ENCODE measurements at places on chromosomes 5 and 9.

GRCh38 chr5:149299451-149300054 is 27.9 kb downstream of the AFAP1L1 start:
- no peak for DNase-seq

DNA sequence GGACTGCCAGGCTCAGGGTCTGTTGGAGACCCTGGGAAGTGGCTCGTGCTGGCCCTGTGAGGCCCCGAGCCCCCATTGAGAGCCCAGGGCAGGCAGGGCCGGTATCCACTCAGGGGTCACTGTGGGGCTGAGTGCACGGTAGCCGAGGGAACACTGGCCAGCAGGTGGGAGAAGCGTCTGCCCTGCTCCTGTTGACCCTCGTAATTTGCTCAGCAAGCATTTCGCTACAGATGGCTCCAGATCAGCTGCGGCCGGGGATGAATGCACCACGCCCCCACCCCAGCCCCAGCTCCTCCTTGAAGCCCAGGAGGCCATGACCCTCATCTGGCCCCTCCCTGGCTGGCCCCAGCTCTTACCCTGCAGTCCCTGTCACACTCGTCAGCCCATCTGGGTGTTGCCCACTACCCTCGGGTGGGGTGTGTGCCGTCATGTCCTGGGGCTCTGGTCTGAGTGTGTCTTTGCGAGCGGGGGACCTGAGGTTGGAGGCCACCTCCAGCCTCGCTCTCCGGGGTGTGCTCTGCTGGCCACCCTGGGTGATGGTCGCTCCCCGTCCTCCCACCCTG is 6.1 kb upstream of the NRARP start:
- DNase-seq, result no peak

DNA sequence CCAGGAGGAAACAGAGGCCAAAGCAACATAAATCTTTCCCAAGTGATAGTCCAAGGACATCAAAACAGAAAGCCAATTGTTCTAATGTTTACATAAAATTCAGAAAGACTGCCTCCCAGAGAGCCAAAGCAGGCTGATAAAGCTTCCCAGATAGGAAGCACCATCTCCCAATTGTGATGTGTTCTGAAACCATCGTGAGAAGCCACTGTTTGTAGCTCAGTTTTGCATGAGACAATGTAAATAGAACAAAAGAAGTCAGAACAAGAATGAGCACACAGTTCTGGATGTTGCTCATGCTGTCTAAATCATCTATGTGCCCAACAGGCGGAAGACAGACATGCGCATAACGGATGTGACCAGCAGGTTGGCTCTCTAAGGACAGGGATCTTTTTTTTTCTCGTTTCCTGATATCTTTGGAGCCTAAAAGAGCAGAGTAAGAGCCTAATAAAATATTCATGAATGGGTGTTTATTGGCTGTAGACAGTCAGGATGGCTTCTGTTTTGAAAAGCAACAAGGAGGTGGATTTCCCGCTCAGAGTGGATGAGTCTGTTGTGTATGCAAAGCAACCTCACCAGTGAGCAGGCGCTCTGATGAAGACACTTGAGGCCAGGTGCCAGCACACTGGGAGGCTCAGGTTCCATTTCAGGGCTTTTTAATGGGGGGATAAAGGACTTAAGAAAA is 113.6 kb downstream of the GNA14 start:
- DNase-seq, result no peak

GRCh38 chr9:124322618-124323432 is 65.1 kb downstream of the NEK6 start:
- DNase-seq, result no peak

DNA sequence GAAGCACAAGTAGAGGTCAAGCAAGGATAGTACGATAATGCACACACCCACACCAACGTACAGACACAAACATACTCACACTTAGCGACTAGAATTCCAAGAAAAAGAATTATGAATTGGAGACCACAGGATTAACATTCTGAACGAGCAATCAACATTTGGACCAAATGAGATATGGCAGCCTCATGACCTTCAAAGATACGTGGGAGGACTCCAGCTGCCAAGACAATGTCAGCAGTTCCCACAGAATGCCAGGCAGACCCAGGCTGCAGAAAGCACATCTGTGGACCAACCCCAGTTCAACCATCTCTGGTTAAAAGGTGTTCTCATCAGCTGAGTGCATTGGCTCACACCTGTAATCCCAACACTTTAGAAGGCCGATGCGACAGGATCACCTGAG is 187.6 kb upstream of the GRAMD2B start:
- DNase-seq, result no peak

DNA sequence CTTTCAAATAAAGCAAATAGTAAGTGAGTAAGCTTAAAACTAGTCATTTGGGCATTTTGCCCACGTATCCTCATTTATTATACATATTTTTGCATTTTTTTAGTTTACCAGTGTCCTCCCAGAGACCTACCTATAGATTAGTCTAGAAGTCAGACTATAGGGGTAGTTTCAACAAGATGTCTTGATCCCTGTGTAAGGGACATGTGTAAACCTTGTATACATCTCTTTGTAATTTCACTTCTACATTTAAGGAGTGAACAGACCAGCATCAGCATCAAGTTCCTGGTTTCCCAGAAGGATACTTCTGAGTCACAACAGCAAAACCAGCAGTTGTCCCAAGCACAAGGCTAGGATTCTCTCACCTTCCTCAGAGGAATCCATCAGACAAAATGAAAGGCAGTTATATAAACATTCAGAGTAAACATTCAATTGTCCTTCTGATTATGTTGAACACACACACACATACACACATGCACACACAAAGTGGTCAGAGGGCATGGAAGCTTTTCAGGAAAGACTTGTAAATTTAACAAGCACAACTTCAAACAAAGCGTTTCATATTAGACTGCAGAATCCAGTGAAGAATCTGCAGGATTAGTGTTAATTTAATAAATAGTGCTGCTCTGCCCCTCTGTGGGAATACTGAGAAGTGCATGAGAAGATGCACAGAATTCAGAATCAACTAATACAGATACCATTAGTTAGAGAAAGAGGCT is 55.4 kb downstream of the HINT1 start:
- DNase-seq, result no peak

DNA sequence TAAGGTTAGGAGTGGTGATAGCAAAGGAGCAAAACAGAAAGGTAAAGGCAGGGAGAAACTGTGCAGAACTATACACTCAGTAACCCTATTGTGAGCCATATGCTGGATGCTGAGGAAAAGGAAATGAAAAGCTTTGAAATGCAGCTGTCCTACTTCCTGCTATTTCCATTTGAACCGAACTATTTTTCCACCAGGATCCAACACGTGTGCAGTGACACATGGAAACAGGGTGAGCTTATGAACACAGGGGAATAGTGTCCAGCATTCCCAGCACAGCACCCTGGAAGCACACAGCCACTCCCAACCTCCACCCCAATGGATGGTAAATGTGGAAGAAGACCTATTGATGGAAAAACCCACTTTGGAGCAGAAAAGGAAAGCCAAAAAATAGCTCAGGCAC is 69.0 kb upstream of the SLC12A2 start:
- no peak for DNase-seq

- DNase-seq, result no peak
Observed at GRCh38 chr5:2009986-2010914, 127.5 kb upstream of the IRX4 start.

DNA sequence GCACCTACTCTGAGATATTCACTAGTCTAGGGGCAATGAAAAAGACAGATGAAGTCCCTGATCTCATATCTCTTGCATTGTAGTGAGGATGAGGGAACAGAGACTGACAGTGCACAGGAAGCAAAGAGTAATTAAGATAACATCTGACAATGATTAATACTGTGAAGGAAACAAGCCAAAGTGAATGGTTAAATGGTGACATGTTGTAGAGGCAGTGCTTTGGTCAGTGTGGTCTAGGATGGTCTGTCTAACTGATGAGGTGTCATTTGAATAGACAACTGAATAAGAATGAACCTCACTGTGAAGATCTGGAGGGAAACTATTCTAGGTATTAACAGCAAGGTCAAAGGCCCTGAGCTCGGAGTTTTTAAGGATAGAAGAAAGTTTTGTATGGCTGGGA is 333.3 kb upstream of the GRIA1 start:
- no peak for DNase-seq

DNA sequence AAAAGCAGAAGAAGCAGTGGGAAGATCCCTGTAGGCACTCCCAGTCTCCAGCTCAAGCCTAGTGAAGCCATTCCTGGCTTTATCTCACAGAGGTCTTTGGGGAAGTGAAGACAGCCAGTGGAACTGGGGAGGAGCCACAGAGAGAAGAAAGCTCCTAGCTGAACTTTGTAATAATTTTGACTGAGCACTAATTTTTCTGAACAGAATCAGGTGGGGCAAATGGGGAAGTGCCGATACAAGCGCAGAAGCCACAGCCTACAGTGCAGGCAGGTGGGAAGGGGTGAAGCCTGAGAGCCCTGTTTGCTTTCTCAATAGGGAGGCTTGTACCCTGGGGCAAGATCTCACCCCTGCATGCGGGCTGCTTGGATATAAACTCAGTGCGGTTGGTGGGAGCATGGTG is 48.4 kb upstream of the SNAPC3 start:
- DNase-seq, result no peak

- DNase-seq, result no peak
Observed at GRCh38 chr9:137811283-137811870, 66.2 kb upstream of the CACNA1B start.
